Lung (tissue), 17 donors: ENCODE measurements at places on chromosomes 2 and 18.

DNA sequence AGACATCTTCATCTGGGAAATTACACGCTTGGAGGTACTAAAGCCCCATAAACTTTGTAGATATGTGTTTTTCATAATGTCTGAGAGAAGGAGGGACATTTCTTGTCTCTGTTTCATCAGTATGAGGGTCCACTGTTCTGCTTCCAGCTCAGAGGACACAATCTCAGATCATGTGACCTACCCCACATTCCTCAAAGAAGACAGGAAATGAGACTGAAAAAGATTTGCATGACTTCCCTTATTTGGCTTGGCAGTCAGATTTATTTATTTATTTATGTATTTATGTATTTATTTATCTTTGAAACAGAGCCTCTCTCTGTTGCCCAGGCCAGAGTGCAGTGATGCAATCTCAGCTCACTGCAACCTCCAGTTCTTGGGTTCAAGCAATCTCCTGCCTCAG lies 463.7 kb upstream of the RGPD4 start:
- DNase-seq = no peak

- peak; percentile 14 for DNase-seq
These were observed 113.4 kb downstream of the MIB1 start for GRCh38 chr18:21853775-21854552.

GRCh38 chr2:154293864-154294263 lies 404.6 kb upstream of the KCNJ3 start:
- no peak for DNase-seq

DNA sequence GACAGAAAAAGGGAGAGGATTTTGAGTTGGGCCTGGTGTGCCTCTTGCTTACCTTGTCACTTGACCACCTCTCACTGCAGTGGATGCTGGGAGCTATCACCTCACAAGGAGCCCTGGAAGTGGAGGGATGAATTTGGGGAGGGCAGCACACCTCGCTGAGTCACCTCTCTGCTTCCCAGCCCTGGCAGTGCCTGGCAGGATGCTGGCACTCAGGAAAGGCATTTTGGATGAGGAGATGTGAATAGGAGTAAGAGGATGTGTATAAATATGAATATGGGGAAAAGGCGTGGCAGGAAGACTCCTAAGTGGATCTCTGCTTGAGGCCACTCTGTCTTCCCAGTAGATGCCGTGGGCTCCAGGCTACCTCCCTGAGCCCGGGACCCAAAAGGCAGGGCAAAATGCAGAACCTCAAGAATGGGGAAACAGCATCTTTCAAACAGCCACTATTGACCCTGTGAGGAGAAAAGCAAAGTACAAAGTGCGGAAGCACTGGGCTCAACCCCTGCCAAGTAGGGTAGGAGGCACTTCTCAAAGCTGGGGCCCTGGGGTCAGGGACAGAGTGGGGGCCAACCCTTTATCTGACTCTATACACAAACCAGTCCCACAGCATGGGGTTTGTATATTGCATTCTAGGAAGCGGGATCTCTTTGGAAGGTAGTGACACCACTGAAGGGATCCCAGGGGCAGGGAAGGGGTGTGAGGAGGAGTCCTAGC lies 164.5 kb upstream of the GLI2 start:
- DNase-seq = no peak

- peak; percentile 38 for DNase-seq
These were observed 834 bp upstream of the BUB1 start for GRCh38 chr2:110678457-110679336.

DNA sequence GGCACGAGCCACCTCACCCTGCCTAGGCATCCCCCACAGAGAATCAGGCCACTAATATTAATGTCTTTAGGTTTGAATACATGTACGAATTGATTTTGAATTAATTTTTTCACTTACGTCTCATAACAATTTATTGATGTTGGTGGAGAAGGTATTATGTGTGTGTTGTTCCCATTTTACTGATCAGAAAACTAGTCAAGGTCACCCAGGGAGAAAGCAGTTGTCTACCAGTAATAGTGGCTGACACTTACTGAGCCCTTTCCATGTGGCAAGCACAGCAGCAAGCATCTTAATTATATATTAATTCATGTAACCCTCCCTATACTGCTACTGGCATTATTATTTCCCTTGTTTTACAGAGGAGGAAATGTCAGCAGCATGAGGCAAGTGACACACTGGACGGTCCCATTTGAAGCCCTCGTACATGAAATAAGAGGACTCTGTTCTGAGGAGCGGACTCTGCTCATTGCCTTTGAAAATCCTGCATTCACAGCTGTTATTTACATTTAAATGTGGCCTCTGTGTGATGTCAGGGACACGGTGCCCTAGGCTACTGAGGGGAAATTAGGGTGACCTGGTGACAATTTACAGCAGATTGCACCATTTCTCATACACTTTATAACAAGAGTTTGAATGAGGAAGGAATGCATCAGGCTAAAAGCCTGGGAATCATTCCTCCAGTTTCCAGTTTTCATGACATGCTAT lies 30.9 kb upstream of the KCNE4 start:
- DNase-seq = no peak

- no peak for DNase-seq
These were observed 295.6 kb downstream of the KIAA1328 start for GRCh38 chr18:37124516-37124915.

DNA sequence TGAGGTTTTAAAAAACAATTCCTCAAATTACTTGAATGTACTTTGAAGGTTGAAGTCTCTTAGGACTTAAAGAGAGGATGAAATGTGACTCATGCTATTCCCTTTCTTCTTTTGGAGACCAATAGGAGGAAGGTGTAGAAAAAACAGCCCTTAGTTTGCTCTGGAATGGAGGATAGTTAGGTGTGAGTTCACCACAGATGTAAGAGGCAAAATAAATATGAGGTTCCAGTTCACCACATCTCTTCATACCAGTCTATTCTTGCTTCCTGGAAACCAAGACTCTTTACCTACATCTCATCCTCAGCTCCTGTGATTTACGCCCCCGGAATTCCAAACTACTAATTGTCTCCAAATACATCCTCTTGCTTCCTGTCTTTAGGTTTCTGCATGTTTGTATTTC lies 77.5 kb upstream of the TTC21B start:
- no peak for DNase-seq

GRCh38 chr18:69684789-69685188 lies 262.9 kb downstream of the CD226 start:
- DNase-seq = no peak

- no peak for DNase-seq
These were observed 3.7 kb upstream of the ATG16L1 start for GRCh38 chr2:233247744-233248143.

GRCh38 chr2:153811516-153811915 lies 60.2 kb upstream of the GALNT13 start:
- no peak for DNase-seq

DNA sequence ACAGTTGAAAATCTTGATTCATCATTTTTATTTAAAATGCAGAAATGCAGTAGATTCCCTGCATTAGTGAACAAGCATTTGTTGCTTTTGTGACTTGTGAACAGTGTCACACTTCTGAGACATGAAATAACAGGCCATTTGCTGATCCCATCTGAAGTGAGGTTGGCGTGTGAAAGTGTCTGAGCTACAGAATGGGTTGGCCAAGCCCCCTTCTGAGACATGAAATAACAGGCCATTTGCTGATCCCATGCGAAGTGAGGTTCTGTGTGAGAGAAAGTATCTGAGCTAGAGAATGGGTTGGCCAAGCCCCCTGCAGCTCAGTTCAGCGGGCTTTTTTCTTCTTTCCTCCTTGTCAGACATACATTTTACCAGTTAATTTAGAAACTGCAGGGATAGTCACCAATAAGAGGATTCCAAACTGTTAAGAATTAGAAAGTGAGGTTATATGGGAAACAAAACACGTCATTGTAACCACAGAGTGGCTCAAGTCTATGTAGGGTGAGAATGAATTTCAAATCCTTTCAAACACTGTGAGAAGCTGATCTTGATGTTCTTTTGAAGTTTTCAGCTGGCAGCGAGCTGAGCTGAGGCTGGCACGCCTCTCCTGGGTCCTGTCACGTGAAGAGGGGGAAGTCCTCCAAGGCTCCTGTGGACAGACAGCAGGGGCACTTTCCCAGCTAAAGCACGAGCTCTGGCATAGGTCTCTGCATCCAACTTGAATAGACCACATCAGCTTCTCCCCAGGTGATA lies 339.2 kb upstream of the SALL3 start:
- no peak for DNase-seq

DNA sequence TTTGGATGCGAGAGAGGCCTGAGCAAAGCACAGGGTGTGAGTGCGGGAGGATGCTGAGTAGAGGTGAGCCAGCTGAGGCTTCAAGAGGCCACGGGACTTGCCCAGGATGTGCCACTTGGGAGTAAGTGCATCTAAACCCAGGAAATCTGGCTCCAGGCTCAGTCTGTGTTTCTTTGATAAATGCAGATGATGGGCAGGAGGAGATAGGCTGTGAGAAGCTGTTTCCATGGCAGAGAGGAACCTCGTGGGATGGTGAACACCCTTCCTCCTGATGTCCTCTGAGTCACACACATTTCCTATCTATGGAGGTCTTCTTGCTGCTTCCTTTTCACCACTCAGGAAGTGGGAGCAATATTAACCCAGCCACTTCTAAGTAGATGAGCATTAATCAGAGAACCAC lies 38.4 kb upstream of the CELF4 start:
- DNase-seq = no peak

DNA sequence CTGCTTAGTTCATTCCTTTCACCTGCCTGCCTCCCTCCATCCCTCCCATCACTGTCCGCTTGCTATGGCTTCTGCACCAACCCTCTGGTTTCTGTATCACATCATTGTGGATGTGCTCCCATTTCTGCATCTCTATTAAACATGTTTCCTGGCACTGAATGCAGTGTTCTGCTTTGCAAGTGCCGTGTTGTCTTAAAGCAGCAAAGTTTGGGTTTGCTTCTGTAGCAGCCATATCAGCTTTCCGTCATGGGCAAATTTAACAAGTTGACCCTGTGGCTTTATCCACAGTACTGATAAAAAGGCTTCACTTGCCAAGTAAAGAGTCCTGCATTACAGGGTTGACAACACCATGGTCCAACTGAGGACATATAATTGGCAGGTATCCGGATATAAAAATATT lies 165.5 kb downstream of the PTGR3 start:
- DNase-seq = no peak

- DNase-seq = no peak
These were observed 598.1 kb upstream of the LRRTM4 start for GRCh38 chr2:78120275-78120674.

DNA sequence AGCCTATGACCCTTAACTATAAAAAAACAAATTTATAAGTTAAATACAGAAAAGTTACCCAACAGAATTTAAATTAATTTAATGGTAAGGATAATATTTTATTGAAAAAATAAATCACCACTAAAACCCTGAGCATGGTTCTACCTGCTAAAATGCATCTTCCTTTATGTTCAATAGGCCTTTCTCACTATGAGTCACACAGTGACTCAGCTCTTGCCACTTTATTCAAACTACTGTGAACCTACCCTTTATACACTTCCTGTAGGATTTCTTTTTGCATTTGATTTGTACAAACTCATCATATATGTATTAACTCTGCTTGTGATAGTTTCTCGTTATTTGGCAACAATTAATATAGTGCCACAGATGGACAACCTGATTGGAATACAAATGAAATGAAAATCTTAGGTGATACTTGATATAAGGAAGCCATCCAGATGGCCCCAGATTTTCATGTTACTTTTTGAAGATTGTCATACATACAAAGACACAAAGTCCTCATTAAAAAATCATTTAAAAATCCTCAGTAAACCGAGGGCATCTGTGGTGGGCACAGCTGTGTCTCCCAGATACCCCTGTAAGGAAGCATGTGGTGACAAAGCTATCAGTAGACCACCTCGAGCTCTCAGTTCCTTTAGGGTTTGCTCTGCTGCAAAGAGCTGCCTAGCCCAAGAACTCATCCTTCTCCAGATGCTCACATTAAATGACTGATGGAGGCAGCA lies 55.2 kb upstream of the COBLL1 start:
- DNase-seq = no peak

DNA sequence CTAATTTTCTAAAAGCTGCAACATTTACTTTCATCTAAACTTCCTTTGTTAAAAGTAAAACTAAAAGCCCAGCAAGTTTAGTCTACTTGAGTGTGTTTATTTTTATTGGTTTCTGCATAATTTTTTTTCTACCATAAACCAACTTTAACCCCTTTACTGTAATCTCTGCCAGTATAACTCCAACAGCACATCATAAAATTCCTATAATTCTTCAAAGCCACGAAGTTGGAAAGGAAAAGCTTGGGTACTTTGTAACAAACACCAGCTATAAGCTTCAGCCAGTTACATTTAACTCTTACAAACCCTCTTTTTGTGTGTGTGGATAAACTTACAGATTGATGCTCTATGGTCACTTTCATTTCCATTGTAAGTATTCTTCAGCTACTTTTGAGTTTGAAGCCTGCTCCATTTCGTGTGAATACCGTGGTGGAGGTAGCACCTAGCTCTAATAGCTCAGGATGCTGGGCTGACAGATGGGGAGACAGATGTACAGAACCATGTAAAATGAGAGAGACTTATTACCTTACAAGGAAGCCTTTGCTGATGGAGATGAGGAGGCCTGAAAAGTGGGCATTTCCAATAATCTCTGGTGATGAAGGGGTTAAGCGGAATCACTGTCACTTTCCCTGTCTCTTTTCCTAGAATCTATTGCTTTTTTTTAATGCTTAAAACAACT lies 42.5 kb downstream of the ZEB2 start:
- peak; percentile 97 for DNase-seq

DNA sequence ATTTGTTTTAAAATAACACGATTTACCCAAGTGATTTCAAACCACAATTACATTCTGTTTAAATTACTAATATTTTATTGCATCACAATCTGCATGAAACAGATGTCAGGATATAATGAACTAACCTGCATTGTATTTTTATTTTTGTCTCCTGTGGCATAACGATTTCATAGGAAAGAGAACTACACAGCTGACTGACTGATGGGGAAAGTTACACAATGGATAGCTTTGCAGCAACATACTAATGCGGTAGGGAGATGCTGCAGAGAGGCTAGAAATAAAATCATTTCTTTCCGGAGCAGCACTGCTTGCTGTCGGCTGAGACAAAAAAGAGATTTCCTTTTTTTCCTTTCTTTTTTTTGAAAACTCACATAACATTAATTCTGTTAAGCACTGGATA lies 36.9 kb downstream of the SCN1A start:
- DNase-seq = no peak

DNA sequence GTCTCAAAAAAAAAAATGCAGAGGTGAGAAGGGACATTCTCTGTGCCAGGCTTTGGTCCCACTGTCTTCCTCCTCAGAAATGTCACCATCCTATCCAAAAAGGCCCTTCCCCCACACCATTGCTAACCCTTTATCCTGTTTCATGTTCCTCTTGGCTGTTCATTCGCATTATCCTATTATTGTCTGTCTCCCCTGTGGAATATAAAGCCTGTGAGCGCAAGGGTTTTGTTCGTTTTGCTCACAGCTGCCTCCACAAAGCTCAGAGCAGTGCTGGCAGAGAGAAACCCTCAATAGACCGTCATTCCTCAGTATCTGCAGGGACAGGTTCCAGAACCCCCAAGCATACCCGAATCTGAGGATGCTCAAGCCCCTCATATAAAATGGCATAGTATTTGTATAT lies 91.8 kb downstream of the LOXHD1 start:
- no peak for DNase-seq

DNA sequence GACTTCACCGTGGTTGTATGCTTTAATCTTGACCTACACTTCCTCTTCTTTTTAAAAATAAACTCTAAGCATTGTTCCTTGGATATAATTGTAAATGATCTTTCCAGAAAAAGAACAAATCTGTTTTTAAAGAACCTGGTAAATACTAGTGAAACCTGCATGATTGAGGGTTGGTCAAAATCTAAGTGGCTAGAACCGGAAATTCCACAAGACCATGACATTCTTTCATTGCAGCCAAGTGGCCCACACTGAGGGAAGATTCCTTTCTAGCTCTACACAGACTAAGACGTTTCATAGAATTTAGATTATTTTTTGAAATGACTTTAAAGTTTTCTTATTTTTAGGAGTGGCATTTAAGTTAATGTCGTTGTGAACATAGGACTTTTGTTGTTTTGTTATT lies 356.7 kb downstream of the NYAP2 start:
- DNase-seq = no peak
